Astrocyte (in vitro differentiated cells and primary cell): ENCODE measurements at places on chromosomes 7 and 10. TPM values are rescaled to one million over a fixed set of nuclear protein-coding genes. Genes with fewer than 3 reads are reported as not detected.
A peak's percentile ranks its signal among the peaks of the same experiment; 100 is the strongest.

DNA sequence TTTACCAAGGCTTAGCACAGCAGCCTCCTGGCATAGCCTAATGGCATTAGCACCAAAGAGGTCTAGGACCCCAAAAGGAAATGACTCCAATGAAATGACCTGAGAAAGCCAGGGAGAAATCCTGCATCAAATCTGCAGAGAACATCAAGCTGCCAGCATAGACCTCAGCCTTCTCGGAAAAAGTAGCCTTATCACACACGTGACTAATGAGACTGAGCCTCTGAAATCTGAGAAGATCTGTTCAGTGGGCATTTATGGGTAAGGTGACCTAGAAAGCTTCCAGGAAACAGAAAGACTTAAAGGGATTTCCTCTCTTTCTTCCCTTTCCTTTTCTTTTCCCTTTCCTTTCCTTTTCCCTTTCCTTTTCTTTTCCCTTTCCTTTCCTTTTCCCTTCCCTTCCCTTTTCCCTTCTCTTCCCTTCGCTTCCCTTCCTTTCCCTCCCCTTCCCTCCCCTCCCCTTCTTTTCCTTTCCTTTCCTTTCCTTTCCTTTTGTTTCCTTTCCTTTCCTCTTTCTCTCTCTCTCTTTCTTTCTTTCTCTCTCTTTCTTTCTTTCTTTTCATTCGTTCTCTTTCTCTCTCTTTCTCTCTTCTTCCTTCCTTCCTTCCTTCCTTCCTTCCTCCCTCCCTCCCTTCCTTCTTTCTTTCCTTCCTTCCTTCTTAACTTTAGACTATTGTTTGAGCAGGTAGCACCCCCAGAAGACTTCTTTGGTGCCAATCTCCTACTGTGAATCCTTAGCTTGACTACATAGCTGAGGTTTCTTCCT is 23.1 kb upstream of the PTTG1IP2 start:
- no peak for DNase-seq
- no peaks in the 10 kb centered on the region for H3K4me1 ChIP-seq
- no peaks in the 10 kb centered on the region for H3K27me3 ChIP-seq

- H3K36me3 ChIP-seq: no peaks in the 10 kb centered on the region
- H3K27ac ChIP-seq: no peak overlapping the region
- DNase-seq: no peak
- H3K4me1 ChIP-seq: peaks cover 3% of the 10 kb centered on the region
- H3K27me3 ChIP-seq: no peaks in the 10 kb centered on the region
Observed at GRCh38 chr7:84677117-84677732, 482.6 kb upstream of the SEMA3A start.

DNA sequence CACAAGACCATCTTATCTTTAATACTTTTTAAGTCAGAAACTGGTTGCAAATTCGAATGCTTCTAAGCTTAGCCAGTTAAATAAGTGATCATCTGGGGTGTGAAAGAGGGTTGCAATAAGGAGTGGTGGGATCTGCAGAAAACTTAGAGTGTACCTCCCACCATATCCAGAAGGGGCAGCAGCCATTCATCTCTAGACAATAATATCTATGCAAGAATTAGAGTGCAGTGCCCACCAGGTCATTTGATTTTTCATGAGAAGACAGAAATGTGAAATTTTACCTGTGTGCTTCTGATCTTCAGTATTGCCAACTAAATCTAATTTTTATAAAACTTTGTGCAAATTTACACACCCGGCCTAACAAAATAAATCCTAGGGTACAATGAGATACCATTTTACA is 127.2 kb upstream of the SP4 start:
- no peaks in the 10 kb centered on the region for H3K4me1 ChIP-seq
- H3K27me3 ChIP-seq: no peaks in the 10 kb centered on the region
- no peak for DNase-seq
- H3K36me3 ChIP-seq: no peaks in the 10 kb centered on the region
- H3K4me3 ChIP-seq: no peak overlapping the region

DNA sequence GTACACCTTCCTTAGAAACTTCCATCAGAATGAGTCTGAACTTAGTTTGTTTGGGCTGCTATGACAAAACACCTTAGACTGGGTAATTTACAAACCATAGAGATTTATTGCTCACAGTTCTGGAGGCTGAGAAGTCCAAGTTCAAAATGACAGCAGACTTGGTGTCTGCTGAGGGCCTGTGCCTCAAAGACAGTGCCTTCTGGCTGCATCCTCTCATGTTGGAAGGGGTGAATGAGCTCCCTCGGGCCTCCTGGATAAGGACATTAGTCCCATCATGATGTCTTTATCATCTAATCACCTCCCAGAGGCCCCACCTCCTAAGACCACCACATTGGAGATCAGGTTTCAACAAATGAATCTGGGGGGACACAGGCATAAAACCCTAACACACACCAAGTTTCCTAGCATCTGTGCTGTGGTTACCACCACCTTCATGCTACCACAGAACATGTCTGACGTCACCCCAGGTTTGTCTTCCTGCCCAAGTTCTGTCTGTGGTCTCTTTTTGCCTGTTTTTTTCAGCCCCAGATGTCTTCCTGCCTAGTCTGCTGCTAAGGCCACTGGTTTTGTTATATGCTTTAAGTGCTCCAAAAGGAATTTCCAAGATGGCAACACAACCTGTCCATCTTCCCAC is 150.9 kb upstream of the COBL start:
- no peaks in the 10 kb centered on the region for H3K4me1 ChIP-seq
- H3K36me3 ChIP-seq: no peaks in the 10 kb centered on the region
- H3K27me3 ChIP-seq: no peaks in the 10 kb centered on the region
- H3K4me3 ChIP-seq: no peak overlapping the region

- H3K27ac ChIP-seq: no peak overlapping the region
- H3K4me1 ChIP-seq: no peaks in the 10 kb centered on the region
- no peak overlapping the region for H3K4me3 ChIP-seq
- no peak for DNase-seq
Observed at GRCh38 chr10:130326954-130327353, 190.8 kb downstream of the GLRX3 start.

TFEC gene
- 1.4 and 1.8 TPM in 2 replicates for total RNA-seq

DNA sequence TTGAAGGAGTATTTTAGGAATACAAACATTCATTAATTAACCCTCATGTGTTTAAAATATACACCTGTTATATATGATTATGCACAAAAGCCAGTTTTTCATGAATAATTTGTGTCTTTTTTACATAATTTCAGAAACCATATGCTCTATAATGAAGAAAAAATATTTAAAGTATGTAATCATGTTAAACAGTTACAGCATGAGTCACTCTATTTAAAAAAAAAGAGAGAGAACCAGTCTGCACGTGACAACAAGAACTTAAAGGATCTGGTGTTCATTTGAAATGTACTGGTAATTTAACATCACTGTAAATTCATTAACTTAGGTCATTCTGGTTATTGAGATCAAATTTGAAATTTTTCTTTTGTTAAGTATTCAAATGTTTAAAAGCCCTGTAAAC is 228.5 kb downstream of the CACNB2 start:
- H3K27me3 ChIP-seq: no peaks in the 10 kb centered on the region
- H3K4me1 ChIP-seq: peaks cover 4% of the 10 kb centered on the region
- H3K4me3 ChIP-seq: no peak overlapping the region
- H3K36me3 ChIP-seq: no peaks in the 10 kb centered on the region
- DNase-seq: peak; percentile 34

DNA sequence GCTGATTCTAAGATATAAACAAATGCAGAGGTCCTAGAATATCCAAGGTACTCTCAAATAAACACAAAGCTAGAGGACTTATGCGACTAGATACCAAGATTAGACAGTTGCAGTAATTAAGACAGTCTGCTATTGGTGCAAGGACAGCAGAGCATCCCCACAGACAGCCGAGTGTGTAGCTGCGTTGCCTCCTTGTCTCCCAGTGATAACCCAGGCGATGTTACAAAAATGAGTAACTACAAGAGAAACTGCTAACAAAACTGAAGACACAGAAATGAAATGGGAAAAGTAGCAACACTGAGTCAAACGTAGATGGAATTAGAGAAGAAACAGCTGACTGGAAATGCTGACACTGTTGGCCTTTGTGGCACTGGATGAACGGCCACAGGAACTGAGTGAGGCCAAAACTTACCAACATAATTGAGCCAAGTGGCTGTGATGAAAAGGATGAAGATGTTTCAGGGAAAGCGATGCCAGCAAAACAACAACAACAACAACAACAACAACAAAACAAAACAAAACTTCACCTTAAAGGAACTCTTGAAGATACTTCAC is 54.3 kb downstream of the BAIAP2L1 start:
- H3K27me3 ChIP-seq: no peaks in the 10 kb centered on the region
- DNase-seq: no peak
- no peaks in the 10 kb centered on the region for H3K36me3 ChIP-seq
- H3K4me3 ChIP-seq: no peak overlapping the region

DNA sequence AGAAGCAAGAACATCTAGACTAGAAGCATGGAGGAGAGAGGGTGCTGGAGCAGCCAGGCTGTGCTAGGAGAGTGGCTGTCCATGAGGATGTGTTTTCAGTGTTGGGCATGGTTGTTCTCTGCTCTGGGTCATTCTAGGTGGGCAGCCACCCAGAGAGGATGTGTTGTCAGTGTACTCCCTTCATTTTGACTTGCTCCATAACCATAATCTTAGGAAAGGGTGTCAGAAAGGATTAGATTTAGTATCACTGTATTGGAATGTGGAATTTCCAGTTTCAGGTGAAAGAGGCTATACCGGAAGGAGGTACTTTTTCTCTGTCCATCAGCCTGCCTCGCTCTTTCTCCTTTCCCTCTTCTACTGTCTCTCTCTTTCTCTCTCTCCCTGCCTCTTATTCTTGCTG is 474.5 kb upstream of the PODXL start:
- DNase-seq: no peak
- no peaks in the 10 kb centered on the region for H3K27me3 ChIP-seq
- H3K27ac ChIP-seq: no peak overlapping the region
- peaks cover 3% of the 10 kb centered on the region for H3K4me1 ChIP-seq
- H3K36me3 ChIP-seq: no peaks in the 10 kb centered on the region
- no peak overlapping the region for H3K4me3 ChIP-seq

RPEL1 gene
- total RNA-seq: not detected in 2 replicates

DNA sequence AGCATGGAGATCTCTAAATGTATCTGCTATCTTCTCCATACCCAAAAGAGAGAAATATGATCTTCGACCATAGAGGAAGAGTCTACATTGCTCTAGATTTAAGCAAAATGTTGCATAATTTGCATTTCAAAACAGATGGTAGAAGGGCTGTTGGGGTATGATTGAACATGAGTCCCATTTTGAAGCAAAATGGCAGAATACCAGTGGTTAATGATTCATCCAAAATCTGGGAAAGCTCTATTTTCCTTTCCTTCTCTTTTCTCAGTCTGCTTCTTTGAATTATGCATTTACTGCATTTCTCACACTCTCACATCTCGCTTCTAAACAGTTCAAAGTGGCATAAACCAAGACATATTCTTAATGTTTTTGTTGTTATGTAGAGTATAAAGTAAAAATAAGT is 178.5 kb downstream of the MACC1 start:
- H3K27ac ChIP-seq: no peak overlapping the region
- H3K4me3 ChIP-seq: no peak overlapping the region
- no peaks in the 10 kb centered on the region for H3K36me3 ChIP-seq
- peak; percentile 22 for DNase-seq
- H3K27me3 ChIP-seq: no peaks in the 10 kb centered on the region

EGFR gene
- 22.0 and 27.3 TPM in 2 replicates for total RNA-seq

DNA sequence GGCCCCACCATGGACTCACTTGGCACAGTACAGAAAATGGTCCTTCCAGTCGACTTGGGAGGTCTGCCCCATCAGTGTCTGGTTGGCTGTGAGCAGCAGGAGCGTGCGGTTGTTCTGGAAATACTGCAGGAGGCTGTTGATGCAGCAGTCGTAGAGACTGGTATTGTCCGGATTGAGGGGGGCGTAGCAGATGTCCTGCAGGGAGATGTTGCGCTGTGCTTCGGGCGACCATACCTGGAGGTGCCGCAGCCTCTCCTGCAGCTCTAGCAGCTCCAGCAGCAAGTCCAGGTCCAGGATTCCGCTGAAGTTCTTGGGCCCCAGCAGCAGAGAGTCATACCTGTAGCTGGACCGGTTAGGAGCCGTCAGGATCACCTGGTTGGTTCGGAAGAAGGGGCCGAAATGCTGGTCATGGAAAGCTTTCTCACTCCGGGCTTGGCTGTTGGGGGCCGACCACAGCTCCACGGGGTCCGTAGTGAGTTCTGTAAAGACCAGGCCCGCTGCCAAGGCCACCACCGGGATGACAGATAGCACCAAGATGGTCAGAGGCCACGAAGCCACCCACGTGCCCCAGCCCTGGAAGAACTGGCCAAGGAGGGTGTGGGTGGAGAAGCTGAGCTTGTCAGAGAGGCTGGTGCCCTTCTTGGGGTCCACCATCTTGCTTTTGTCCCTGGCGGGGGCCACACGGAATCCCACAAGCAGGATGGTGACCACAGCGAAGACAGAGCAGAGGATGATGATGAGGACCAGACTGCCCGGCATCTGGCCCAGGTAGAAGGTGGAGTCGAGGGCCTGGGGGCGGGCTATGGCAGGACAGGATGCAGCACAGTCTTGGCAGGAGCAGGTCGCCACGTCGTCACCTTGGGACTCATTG is 2.1 kb downstream of the NPC1L1 start:
- no peak for DNase-seq
- H3K27me3 ChIP-seq: no peaks in the 10 kb centered on the region
- H3K4me1 ChIP-seq: no peaks in the 10 kb centered on the region
- H3K4me3 ChIP-seq: no peak overlapping the region
- no peaks in the 10 kb centered on the region for H3K36me3 ChIP-seq
- H3K27ac ChIP-seq: no peak overlapping the region

- no peaks in the 10 kb centered on the region for H3K4me1 ChIP-seq
- no peak overlapping the region for H3K27ac ChIP-seq
- H3K36me3 ChIP-seq: no peaks in the 10 kb centered on the region
- DNase-seq: no peak
- no peak overlapping the region for H3K4me3 ChIP-seq
Observed at GRCh38 chr10:121355161-121355560, 243.1 kb downstream of the FGFR2 start.

DNA sequence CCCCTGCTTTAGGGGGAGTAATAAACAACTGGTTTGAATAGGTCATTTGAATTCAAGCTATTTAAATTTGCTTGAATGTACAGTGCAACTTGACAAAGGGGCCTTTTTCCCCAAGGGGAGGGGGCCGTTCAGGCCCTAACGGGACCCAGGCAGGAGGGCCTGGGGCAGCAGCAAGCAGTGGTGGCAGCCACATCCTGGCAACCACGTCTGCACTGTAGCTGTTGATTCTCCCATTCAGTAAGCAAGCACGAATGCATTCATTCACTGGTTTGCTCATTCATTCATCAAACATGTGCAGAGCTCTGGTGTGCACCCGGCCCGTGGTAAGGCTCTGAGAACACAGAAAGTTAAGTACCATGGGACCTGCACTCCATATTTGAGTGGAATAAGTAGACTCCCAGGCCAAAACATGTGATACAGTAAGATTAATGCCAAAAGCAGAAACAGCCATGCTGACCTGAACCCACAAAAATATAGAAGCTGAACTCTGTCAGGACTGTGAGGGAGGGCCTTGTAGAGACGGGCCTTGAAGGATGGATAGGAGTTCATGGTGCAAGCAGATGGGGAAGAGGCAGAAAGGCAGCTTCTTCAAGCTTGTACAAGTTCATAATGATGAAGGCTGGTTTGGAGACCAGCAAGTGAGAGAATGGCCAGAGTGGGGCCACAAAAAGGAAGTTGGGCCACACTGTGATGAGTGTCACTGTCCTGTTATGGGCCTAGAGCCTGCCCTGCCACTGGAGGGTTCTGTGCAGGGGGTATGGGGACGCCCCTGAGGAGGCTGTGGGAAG is 29.3 kb upstream of the C10orf53 start:
- no peak overlapping the region for H3K4me3 ChIP-seq
- H3K36me3 ChIP-seq: no peaks in the 10 kb centered on the region
- H3K27ac ChIP-seq: no peak overlapping the region
- H3K4me1 ChIP-seq: no peaks in the 10 kb centered on the region
- H3K27me3 ChIP-seq: peaks cover 3% of the 10 kb centered on the region
- DNase-seq: no peak
